ENCODE measurements at places on chromosomes 3 and 15.

GRCh38 chr15:77187751-77188464 is 117.0 kb upstream of the TSPAN3 start:
- DNase-seq: peak; percentile 64

DNA sequence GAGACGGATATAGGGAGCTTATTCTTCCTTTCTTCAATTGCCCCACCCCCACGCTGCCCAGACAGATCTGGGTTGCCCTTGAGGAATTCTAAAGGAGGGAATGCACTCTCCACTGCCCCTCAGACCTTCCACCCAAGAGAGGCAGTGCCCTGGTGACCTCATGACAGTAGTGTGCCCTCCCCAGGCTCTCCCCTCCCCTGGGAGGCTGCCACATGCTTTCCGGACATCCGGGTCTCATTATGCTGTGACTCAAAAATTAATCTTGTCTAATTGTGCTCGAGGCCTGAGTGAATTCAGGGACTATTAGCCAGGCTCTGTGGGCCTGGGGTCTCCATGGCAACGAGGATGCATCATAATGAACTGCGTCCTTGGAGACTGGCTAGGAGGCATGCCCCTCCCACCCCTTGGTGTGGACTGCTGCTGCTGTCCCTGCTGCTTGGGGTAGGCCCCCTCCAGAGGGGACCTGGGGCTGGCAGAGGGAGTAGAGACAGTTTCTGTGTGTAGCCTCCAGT is 20.8 kb downstream of the CORO2B start:
- peak; percentile 51 for DNase-seq

DNA sequence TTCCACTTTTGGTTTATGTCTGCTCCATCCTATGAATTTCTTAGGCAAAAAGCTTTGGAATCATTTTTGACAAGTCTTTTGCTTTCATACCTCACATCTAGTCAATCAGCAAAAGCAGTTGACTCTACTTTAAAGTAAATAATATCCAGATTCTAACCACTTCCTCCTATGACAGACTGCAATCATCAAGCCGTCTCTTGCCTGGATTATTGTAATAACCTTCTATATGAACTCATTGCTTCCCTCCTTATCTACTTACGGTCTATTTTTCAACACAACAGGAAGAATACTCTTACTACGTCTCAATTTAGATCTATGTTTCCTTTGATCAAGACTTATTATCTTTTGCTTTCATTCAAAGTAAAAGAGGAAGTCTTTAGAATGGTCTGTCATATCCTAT is 20.7 kb downstream of the CLDN1 start:
- peak; percentile 71 for DNase-seq

DNA sequence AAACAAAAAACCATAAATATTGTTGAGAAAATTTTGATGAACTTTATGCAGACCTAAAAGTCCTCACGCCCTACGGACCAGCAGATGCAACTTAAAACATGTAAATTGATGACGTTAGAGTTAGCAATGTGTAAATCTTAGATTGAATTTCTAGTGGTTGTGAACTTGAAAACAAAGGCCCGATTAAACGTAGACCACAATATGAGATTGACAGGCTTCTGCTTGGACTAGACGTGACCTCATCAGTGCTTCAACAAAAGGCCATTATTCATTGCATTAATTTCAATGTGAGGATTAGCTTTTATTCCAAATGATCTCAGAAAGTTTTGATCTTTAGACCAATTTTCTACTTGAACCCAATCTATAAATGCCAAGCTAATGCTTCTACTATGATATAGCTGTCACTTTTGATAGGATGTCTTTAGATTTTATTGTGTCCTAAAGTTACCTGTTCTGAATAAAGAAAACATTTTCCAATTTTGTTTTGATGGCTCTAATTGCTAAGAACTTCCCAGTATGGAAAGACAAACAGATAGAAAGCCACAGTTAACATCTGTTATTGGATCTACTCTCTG is 55.4 kb upstream of the SPPL2A start:
- no peak for DNase-seq

DNA sequence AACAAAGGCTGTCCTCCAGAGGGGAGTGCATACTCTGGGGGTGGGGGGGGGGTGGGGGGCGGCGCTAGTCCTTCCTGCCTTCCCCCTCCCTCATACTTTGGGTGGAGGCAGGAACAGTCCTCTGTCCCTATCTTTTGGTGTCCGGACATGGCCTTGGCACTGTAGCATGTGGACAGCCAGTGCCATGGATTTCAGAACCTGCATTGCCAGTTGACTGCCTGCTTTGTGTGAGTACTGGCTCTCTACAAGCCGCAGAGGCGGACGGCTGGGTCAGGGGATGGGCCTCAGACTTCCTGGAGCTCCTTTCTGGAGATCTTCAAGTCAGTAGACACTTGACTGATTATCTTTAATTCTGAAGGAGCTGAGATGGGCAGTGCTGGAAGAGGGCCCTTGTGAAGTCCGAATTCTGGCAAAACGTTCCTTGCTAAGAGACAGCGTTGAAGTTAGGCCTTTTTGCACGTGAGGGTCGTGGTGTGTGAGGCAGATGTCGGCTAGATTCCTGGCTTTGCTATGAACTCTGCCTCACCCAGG is 2.5 kb downstream of the CLDN11 start:
- peak; percentile 61 for DNase-seq

- peak; percentile 78 for DNase-seq
Observed at GRCh38 chr3:66442254-66443117, 58.3 kb downstream of the LRIG1 start.

DNA sequence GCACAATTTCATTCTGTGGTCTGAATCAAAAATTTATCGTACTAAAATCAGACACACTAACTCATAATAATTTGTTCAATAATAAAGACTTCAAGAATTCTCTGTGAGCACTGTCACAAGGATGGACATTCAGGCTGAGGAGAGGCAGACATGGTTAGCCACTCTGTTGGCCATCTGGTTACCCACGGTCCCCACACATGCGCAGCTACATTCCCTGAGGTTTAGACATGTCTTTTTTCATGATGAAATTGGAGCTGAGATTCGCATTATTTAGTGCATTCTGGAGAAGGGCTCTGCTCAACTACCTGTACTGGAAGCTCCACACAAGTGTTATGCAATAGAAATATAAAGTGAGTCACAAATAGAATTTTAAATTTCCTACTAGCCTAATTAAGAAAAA is 156.9 kb downstream of the SUCNR1 start:
- no peak for DNase-seq

- DNase-seq: no peak
Observed at GRCh38 chr3:56762718-56763117, 39.0 kb downstream of the ARHGEF3 start.

DNA sequence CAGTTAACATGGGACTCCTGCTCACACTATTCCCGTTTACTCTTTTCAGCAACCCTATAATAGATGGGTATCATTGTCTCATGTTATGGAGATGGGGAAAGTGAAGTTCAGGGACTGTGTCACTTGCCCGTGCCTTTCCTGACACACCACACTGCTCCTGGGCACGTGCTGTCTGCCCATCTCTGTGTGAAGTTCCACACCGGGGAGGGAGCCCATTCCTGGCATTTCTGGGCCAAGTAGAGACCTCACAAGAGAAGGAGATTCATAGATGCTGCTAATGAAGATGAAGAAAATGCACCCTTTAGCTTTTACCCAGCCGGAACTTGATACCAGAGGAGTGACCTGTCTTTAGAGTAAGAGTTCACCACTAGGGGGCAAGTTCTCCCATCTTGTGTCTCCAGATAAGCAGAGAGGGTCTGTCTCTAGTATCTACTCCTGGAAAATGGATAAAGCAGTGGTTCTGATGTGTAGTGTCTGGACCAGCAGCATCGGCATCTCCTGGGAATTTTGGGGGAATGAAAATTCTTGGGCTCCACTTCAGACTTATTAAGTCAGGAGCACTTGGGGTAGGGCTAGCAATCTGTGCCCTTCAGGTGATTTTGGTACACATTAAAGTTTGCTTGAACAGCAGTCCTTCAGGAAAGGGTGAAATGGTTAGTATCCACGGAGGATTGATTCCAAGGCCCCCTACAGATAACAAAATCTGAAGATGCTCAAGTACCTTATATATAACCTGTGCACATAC is 2.0 kb upstream of the TOPBP1 start:
- peak; percentile 61 for DNase-seq

DNA sequence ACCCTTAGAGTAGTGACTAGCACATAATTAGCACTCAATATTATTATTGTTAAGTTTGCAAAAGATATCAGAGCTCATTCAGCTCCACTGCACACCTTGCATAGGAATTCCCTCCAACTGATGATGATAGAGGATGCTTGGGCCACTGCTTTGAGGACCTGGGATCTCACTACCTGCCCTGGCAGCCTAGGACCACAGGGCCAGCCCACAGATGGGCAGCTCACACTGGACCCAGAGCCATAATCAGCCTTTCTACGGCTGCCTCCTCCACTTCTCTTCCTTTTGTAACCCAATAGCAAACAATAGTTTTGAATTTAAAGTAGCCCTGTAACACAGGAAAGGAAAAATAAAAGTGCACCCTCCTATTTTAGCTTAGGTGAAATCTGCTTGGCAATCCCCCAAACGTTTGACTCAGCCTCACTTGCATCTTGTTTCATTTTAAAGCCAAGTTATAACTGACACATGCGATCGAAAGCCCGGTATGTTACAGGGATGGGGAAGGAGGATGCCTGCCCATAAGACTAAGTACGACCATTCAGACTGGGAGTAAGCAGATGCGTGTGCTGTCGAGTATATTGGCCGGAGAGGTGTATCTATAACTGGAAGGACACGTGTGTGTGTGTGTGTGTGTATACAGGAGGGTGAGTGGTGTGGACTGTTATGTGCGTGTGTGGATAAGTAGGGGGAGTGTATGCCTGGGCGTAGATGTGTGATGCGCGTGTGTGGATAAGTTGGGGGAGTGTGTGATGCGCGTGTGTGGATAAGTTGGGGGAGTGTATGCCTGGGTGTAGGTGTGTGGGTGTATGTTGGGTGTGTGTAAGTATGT is 65.9 kb downstream of the CPN2 start:
- peak; percentile 84 for DNase-seq

DNA sequence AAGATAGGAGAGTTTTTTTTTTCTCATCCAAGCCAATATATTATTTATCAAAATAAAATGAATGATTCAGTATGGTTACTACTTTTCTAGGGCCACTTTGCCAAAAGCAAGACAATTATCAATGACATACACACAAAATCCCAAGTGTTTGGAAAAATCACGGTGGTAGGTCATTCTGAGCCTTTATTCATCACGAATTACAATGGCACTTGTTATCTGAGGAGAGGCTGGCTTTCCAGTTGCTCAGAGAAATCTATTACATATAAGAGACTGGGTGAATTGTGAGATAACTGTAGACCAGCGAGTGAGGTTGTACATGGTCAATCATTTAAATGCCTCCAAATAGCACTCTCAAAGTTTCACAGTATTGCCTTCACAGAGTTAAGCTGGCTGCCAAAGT is 20.4 kb upstream of the FGF12 start:
- no peak for DNase-seq

- DNase-seq: no peak
Observed at GRCh38 chr15:25408929-25409328, 29.9 kb downstream of the UBE3A start.

DNA sequence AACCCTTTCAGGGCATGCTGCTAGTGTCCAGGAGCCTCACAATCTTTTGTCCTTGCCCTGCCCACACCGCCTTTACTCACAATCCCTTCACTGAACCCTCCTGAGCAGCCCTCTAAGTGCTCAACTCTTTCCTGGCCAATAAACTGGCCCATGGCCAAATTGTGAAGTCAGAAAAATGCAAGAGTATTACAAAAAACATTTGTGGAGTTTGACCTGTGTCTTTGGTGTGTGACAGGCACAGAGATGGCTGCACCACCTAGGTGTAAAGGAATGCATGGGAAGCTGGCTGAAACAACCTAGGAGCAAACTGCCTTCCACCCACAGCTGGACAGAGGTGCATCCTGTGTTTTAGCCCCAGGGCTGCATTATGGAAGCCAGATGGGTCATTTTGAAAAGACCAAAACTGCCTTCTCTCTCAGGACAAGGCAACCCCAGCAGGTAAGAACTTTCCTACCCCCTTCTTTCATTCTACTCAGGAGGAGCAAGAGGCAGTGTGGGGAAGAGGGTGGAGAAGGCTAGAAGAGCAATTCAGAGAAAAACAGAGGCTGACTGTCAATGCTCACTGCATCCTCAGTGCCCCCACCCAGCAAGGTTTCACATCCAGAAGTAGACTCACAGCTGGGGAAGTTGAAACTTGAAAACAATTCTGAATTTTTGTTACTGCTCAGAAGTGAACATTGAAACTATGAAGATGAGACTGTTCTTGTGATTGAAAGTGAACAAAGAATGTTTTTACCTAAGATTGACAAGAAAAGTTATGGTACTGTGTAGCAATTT is 78.6 kb downstream of the TRIM42 start:
- no peak for DNase-seq

DNA sequence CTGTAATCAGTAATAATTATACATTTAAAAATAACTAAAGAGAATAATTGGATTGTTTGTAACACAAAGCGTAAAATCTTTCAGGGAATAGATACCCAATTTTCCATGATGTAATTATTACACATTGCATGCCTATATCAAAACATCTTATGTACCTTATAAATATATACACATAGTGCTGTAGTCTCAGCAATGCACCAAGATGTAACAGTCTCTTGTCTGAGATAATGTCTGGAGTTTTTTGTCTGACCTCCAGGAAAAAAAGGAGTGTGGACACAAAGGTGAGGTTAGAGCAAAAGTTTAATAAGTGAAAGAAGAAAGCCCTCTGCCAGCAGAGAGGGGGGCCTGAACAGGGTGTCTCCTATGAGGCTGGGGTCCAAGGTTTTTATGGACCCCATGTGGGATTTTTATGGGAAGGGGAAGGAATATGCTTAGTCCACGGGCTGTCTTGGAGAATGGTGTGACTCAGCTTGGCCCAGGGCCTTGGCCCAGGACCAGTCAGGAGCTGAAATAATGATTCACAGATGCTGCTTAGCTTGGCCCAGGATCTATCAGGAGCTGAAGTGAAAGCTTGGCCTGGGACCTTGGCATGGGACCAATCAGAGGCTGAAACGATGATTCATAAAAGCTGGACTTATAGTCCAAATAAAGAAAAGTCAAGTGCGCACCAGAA is 545.0 kb downstream of the ZPLD1 start:
- peak; percentile 95 for DNase-seq

DNA sequence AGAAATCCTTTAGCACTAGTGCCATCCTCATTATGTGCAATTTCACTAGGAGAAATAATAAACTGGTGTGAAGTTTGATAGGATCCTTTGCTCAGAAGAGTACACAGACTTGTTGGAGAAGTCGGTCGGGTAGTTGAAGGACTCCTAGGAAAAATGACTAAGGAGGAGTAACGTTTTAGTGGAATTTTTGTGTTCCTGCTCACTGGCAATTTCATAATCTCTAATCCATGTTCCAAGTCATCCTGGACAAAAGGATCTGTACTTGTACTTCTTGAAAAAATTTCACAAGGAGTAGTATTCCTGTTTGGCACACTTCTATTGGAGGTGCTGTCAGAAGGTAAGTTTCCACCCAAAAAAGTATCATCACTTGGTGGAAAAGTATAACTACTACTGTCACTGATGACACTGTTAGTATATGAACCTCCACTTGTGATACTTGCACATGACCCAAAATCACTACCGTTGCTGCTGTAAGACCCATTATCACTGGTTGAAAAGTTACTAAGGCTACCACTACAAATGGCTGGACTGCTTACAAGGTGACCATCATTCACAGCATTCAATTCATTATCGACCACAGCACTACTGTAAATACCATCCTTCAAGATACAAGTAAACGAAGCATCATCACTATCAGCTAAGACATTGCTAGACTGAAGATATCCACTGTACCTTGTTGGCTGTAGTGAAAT is 77.4 kb downstream of the NEDD4 start:
- no peak for DNase-seq

GRCh38 chr3:49020330-49021212 is 1.4 kb upstream of the NDUFAF3 start:
- DNase-seq: no peak

- DNase-seq: no peak
Observed at GRCh38 chr15:78387246-78388037, 47.3 kb downstream of the CRABP1 start.

Measured in iris pigment epithelial cell (primary cell).